Stimulated activated CD8-positive, alpha-beta memory T cell treated with anti-CD3 and anti-CD28 coated beads, Interleukin-15, amount 100 ng/mL, for 4 hours (primary cell): ENCODE measurements at places on chromosomes 4 and X.

DNA sequence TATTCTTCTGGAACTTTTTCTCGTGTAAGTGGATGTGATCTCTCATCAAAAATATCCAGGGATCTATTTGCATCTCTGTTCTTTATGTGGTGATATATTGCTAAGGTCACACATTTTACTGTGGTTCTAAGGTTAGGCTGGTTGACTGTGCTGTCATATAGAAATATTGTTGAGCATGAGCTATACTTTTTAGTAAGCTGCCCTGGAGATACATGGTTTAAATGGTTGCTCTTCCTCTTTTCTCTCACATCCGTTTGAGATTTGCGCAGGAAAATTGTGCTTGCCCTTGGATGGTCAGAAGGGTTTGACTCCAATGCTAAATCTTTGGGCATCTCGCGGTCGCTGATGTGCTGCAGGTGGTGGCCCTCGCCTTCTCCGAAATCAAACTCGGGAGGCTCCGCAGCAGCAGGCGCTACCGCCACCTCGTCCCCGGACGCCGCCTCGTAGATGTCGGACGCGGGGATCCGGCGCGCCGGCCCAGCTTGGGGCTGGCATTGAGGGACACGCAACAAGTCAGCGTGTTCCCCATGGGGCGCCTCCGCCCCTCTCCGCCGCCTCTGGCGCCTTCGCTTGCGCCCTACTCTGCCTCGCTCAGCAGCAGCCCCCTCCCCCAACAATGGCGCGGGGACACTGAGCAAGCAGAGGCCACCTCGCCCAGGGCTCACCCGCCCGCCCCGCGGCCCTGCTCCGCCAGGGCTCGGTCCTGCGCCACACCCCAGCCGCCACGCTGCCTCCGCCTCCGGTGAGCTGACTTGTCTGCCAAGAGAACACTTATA, 154.5 kb downstream of the MSN start:
- no peak for DNase-seq

GRCh38 chrX:71664889-71665491, 2.4 kb upstream of the LOC101059915 start:
- DNase-seq, result no peak

- DNase-seq, result no peak
Measured at GRCh38 chrX:74160358-74160757, 143.6 kb upstream of the ZCCHC13 start.

- DNase-seq, result no peak
Measured at GRCh38 chrX:103539695-103540094, 20.4 kb upstream of the RAB40A start.

GRCh38 chr4:44150091-44150576, 298.5 kb downstream of the KCTD8 start:
- no peak for DNase-seq
